ENCODE measurements at places on chromosomes 11 and 22.

DNA sequence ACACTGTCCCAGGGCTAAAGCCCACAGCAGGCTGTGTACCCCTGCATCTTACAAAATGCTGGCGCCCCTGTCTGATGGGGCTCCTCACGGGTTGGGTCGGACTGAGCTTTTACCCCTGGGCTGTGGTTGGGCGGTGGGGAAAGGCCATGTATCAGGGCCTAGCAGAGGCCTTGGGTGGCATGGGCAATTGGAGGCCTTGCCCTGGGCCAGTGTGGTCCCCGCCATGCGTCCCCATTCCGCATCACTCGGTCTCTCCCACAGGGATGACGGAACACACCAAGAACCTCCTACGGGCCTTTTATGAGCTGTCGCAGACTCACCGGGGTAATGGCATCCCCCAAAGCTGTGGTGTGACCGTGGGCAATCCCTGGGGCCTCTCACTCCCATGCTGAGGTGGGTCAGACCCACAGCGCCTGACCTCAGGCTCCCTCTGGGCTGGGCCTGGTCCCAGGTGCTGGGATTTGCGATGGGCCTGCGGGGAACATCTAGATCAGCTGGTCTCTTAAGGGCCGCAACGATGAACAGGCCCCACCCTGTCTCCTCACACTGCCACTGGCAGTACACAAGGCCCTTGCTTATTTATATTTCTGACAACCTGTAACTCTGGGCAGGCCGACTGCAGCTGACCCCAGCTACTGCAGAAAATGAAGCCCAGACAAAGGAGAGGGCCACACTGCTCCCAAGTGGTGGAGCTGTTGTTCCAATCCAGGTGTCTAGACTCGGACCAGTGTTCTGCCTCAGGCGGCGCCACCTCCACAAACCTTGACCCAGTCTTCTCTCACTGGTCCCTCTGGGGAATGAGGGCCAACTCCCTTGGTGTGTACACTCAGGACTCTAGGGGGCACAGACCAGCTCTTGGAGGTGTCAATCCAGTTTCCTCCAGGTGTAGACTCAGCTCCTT is 12.3 kb downstream of the SLC16A8 start:
- DNase-seq: no peak

DNA sequence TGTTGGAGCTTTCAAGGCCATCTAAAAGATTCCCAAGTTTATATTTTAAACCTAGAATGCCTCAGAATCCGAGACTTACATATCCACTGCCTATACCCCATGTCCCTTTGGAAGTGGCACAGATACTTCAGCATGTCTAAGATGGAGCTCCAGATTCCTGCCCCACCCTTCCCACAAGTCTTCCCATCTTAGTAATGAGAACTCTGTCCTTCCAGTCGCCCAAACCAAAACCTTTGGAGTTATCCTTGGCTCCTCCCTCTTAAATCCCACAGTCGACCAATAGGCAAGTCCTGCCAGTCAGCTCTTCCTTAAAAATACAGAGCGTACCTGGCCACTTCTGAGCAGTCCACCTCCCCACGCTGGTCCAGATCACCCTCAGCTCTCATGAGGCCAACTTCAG is 4.3 kb downstream of the POLD4 start:
- DNase-seq: no peak

DNA sequence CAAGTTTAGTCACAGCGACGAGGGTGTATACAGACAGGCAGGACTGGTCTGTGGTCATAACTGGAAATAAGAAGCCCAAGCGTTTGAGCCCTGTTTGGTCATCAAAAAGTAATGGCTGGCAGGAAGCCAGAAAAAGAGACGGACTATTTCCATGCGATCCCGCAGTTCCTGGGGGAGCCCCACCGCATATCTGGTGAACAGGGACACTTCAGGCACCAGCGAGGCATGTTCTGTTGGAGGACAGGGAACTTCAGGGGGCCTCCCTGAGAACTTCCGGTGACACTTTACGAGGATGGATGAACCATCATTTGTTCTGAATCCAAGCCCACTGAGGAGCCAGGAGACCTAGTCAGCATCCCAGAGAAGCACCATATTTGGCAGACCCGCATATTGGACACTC is 29.7 kb upstream of the TRIM29 start:
- no peak for DNase-seq

- no peak for DNase-seq
Measured at GRCh38 chr11:73003088-73003487, 139.0 kb downstream of the FCHSD2 start.

GRCh38 chr11:86625544-86625943 is 46.9 kb downstream of the ME3 start:
- DNase-seq: no peak

DNA sequence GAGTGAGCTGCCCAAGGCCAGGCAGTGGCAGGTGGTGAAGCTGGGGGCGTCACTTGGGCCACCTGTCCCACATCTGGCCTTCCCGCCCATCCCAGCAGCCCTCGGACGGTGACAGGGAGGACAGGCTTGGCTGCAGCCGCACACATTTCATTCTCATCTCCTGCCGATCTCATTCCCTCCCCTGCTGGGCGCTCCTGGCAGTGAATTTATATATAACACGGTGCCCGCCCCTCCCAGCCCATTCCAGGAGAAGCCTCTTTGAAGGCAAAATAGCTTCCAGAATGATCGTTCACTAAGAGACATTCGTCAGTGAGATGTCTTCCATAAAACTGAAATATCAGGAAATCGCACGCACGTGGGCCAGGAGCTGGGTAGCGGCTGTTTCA is 861.3 kb downstream of the TBC1D22A start:
- DNase-seq: no peak

DNA sequence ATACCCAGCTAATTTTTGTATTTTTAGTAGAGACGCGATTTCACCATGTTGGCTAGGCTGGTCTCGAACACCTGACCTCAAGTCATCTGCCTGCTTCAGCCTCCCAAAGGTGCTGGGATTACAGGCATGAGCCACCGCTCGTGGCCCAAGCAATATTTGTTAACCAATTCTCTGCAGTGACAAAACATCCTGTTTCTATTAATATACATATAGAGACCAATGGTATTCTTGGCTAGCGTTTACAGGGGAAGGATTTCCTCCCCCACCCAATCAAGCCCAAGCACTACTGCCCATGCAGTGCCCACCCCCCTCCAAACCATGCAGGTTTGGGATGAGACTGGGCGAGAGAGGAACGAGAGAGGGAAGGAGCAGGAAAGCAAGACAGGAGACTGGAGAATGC is 53.1 kb downstream of the APOL3 start:
- DNase-seq: no peak

DNA sequence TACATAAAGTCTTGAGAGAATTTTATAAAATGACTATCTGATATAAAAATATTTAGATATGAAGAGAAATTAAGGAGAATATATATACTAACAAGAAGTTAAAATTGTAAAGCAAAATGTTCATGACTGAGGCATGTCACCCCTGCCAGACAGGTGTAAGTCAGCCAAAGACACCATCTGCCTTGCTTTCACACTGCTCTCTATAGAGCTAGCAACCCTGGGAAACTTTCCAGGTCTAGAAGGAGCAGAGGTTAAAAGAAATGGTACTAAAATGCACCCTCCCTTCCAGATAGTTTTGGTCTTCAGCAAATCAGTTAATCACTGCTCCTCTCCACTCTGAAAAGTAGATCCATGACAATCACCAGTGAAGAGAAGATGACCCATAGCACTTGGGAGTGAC is 16.5 kb downstream of the PPP2R1B start:
- DNase-seq: no peak

- no peak for DNase-seq
Measured at GRCh38 chr22:46070803-46071450, 79.4 kb upstream of the PPARA start.

DNA sequence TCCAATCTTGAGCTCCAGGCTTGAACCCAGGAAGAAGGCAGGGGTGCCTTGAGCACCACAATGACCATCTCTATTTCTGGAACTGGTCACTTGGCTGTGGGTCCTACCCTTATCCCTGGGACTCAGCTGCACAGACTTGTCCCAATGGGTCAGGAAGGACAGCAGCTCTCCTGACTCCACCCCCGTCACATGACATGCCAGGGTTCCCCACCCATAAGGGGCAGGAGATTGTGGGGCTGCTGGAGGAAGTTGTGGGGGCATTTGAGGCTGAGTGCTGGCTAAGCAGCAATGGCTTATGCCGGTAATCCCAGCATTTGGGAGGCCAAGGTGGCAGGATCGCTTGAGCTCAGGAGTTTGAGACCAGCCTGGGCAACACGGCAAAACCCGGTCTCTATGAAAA is 56.2 kb downstream of the NFAM1 start:
- DNase-seq: no peak

- no peak for DNase-seq
Measured at GRCh38 chr11:75589051-75589450, 27.0 kb downstream of the SERPINH1 start.

GRCh38 chr11:87260811-87261210 is 223.1 kb downstream of the TMEM135 start:
- no peak for DNase-seq

- DNase-seq: no peak
Measured at GRCh38 chr11:68255526-68255925, 16.2 kb downstream of the C11orf24 start.

DNA sequence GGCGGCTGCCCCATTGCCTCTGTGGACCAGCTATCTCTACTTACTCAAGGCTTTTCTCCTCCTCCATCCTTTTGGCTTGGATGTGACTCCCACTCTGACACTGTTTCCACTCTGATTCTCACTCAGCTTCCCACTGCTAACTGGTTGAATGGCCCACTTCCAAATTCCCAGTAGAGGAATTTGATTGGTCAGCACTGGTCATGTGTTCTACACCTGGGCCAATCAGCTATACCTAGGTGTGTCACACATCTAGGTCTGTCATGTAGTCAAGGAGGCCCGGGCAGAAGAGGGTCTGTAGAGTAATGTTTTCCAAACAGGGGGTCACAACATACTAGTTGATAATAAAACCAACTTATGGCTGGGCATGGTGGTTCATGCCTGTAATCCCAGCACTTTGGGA is 53.3 kb downstream of the TPBGL start:
- DNase-seq: no peak

- DNase-seq: no peak
Measured at GRCh38 chr11:92846491-92847125, 122.8 kb upstream of the MTNR1B start.

DNA sequence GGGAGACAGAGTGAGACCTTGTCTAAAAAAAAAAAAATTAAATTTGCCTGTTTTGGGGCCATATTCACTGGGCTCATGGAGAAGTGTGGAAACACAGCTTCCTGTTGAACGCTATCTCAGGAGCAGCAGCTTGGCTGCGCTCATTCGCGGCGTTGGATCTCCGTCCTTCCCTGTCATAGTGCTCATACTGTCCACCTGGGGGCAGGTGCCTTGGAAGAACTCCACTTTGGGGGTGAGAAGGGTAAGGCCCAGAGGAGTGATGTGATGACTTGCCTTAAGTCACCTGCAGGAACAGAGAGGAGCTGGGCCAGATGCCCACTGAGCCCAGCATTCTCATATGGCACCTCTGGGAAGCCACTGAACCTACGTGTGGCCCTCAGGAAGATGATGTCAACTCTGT is 82.8 kb downstream of the CABIN1 start:
- DNase-seq: no peak

- no peak for DNase-seq
Measured at GRCh38 chr11:36928621-36929020, 330.6 kb upstream of the RAG2 start.

DNA sequence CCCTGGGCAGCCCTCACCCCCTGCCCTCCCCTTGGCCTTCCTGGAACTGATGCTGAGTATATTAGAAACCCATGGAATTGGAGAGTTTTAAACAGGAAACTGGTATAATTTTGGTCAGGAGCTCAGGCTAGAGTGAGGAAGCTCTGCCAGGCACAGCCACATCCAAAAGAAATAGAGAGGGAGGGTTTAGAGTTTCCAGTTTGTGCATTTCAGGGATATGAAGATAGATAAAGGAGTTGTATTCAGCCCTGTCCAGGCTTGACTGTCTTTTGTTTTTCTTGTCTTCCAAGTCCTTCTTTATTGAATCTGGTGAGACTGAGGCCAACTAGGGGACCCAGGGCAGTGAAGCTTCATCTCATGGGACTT is 71.8 kb downstream of the TSPAN18 start:
- no peak for DNase-seq

- DNase-seq: no peak
Measured at GRCh38 chr22:28604966-28605761, 74.5 kb downstream of the TTC28 start.

DNA sequence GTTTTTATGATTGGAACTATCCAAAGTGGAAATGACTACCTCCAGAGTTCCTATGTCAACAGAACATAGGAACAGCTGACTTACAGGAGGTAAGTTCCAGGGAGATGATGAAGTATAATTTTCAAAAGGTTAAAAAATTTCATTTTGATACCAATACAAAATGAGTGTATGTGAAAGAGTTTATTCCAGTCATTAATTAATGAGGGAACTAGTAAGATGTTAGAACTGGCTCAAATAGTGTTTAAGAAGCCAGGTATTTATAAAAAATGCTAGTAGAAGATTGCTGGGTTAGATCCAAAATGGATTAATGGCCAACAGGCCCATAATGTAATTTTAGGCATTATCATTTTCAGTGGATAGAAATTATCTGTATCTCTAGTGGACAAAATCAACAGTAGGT is 227.7 kb upstream of the ZBED5 start:
- DNase-seq: no peak

DNA sequence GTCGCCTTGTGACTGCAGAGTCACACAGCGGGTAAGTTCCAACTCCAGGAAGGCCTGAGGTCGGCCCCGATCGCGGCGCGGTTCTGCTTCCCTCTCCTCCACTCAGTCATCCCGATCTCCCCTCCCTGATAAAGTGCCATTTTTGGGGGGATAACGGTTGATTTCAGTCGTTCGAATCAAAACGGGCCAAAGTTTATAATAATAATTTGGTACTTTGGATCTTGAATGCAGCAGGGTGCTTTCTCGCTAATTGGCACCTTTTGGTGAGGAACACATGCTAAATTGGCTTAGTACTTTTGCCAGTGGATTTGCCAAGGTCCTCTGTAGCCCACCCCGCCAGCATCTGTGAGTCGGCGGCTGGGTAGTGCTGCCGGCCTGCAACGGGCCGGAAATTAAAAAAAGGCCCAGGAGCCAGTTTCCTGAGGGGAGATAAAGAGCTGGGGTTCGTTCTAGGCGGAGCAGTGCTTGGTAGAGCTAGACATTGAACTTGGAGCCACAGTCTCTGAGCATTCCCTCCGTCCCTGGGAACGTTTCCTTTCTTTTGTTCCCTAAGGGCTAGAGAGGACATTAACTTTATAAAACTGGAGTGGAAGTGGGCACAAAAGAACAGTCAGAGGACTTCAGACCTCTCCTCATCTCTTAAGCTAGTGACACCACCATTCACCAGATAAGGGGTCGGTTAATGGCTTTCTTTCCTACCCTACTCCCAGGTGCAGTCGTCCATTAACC is 997 bp downstream of the UBE2L3 start:
- DNase-seq: peak; percentile 24

DNA sequence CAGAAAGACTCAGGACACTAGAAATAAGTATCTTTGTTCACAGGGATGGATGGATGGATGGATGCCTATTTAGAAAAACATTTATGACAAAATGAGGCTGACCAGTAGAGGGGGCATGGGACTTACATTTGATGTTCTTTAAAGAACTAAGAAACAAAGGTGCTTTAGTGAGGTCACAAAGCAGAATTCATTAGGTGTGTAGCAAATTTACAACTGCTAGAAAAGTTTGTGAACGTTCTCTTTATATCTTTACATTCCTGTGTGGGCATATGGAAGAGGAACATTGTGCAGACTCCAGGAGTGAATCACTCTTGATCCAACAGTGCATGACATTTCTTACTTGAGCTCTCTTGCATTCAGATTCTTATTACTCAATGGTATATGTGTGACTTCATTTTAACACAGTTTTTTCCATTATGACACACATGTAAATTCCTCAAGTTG is 15.8 kb upstream of the SIK2 start:
- peak; percentile 50 for DNase-seq
